Right lobe of liver (tissue), 6 donors: ENCODE measurements at places on chromosomes 16 and 17. TPM values are rescaled to one million over a fixed set of nuclear protein-coding genes. Genes with fewer than 3 reads are reported as not detected.

The NOS2 gene
- not detected for total RNA-seq

The SCIMP gene
- total RNA-seq: 4.4 TPM

The FBXO39 gene
- 0.49 TPM for total RNA-seq

The UBE2O gene
- total RNA-seq: 11.0 TPM

DNA sequence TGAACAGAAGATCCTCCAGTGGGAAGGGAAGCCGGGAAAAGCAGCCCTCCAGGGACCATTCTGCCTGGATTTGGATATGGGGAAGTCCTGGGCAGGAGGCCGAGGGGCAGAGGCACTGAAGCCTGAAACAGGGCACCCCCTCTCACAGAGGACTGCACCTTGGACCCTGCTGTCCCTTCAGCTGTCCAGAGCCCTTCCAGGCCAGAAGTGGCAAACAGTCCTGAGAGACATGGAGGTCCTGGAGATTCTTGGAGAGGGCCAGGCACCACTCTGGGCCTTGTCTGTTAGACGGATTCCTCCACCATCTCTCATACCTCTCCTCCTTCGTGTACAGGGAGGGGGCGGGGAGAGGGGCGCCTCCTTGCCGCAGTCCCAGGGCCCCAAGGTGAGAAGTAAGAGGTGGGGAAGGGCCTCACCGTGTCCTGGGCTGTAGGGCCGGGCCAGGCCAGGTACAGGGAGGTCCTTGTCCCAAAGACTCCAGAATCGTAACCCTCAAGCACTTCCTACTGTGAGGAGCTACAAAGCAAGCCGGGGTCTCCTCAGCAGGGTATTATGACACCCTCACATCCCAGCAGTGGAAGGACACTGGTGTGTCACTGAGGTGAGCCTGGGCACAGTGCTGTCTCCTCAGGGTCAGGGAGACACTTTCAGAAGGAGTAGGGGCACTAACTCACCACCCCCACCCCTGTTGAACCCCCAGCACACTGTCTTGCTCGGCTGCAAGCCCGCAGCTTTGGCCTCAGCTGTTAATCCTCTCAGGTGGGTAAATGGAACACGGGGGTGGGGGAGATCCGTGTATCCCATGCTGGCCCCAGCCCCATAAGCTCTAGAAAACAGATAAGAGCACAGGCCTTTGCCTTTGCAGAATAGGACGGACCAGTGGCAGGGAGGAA lies 16.6 kb upstream of the TBX2 start:
- DNase-seq: peak; percentile 3

GRCh38 chr17:80394629-80395216 lies 20.2 kb upstream of the ENDOV start:
- no peak for DNase-seq

DNA sequence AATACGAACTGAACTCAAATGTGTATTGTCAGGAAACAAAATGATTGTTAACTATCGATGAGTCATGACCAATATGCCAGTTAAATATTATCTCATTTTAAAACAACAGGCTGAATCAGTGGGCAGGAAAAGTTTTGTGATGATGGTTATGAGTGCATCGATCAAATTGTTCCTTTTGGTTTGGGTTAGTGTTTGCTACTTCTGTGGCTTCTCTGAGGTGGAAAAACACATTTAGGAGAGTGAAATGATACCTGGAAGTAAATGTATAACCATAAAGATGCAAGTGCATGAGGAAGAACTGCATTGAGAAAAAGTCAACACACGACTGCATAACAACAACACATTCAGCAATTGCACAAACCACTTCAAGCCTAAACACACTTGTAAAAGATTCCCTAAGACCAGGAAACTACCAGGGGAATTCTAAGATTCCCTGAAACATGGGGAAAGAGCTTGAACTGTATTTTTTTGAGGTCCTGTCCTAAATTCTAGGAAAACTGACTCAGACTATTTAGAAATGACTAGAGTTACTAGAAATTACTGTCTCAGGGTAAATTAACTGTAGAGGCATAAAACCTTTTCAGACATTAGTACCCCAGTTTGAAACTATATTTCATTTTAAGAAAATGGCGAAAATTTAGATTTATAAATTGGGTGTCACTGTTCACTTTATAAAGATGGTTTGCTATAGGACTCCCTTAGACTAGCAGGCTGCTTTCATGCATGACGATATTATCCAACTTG lies 44.8 kb downstream of the CDYL2 start:
- no peak for DNase-seq

DNA sequence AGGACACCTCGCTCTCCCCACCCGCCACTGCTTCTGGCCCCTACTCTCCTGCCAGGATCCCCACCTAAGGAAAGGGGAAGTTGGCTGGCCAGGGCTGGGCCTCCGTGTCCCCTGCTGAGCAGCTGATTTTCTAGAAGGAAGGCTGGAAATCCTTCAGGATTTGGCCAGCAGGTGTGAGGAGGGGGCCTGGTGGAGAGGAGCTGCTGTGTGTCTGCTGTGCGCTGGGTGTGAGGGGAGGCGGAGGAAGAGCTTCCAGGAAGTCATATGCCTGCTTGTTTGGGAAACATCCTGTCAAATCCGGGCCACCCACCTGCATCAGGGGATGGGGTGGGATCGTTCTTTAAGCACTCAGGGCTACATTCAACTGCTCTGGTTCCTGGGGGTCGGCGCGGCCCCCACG lies 28.6 kb downstream of the TPSG1 start:
- no peak for DNase-seq

DNA sequence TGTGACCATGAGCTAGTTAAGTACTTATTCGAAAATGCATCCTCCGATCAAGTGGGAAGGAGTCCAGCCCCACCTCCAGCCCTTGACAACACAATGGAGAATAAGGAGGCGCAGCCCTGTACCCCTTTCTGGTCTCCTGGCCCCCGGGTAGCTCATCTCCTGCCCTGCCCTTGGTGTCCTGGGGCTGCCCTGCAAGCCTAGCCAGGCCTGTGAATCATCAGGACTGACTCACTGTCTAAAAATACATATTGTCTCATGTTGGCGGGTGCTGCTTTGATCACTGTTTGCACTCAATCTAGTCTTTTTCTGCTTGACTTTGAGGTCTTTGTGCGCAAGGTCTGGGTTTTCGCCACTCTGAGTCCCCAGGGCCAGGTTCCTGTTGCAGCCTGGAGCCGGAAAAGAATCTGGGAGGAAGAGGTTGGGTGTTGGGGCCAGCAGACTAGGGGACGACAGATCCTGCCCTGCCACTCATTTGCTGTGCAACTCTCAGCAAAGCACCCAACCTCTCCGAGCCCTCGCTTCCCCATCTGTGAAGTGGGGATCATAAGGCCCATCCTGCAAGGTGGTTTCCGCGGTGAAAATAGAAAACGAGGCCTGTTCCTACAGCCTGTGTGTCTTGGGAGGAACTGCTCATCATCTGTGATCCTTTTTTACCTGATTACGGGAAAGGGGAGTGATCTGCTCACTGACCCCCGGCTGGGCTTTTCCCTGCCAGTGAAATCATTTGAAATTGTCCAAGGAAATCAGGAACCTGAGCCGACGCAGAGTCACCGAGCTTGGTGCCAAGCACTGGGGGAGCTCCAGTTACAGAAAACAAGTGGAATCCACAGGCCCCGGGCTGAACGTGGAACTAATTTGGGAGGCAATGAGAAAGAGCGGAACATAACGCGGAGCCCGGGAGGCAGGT lies 230.4 kb downstream of the PARN start:
- peak; percentile 33 for DNase-seq

DNA sequence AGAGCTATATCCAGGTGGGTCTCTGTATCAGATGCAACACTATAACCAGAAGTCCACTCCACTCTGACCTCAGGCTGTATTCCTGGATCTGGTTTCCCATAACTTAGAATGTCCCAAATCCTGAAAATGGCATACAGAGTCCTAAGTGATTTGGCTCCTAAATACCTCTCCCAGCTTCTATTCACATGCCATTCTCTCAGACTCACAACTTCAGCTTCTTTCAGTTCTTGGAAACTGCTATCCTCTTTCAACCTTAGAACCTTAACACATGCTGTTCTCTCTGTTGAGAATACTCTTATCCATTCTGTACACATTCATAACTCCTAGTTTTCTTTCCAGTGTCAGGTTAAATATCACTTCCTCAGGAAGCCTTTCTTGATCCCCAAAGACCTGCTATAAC lies 132.0 kb downstream of the BRIP1 start:
- DNase-seq: no peak

DNA sequence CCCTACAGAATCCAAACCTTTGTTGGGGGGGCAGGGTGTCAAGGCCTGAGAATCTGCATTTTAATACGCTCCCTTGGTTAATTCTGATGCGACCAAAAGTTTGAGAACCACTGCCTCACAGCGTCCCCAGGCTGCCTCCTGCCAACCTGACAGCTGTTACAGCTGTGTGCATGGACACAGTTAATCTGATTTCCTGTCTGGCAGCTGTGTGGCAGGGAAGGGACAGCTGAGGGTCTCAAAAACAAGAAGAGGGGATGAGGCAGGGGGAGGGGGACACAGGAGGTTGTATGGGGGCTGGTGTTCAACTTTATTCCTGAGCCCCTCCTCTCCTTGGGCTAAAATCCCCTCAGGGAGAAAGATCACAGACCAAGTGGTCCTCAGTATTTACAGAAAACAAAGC lies 17.5 kb downstream of the HDAC5 start:
- no peak for DNase-seq
